Amniotic epithelial cell (primary cell): ENCODE measurements at places on chromosomes 4 and X.

GRCh38 chrX:44945736-44946135, 72.7 kb downstream of the KDM6A start:
- DNase-seq: no peak

- no peak for DNase-seq
Observed at GRCh38 chr4:125091101-125091500, 223.7 kb upstream of the FAT4 start.

GRCh38 chr4:13944095-13944511, 316.6 kb upstream of the BOD1L1 start:
- no peak for DNase-seq

DNA sequence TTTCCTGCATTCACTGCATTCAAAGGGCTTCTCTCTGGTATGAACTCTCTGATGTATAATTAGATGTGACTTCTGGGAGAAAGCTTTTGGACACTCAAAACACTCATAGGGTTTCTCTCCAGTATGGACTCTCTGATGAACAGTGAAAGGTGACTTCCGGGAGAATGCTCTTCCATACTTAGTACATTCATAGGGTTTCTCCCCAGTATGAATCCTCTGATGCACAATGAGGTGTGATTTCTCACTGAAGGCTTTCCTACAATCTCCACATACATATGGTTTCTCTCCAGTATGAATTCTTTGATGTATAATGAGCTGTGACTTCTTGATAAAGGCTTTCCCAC, 12.2 kb downstream of the ZNF630 start:
- no peak for DNase-seq

GRCh38 chrX:110734271-110734670, 61.3 kb downstream of the CHRDL1 start:
- peak; percentile 7 for DNase-seq

GRCh38 chr4:83993774-83994173, 457.9 kb downstream of the GPAT3 start:
- no peak for DNase-seq

DNA sequence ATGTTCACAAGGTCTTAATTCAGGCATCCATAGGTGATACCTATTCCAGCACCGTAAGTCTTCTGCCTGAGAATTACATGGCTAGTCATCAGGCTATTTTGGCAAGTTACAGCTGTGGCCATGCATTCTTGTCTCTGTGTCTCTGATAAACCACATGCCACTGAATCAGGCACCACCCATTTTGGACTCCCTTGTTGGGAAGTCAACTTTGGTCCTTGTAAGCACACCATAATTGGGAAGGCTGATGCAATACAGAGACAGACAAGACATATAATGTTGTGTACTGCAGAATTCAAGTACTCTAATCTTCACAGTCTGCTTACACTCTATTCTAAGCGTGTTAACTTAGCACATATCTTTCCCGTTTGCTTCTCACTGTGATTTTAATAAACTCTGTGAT, 483.7 kb upstream of the FTHL17 start:
- DNase-seq: no peak

DNA sequence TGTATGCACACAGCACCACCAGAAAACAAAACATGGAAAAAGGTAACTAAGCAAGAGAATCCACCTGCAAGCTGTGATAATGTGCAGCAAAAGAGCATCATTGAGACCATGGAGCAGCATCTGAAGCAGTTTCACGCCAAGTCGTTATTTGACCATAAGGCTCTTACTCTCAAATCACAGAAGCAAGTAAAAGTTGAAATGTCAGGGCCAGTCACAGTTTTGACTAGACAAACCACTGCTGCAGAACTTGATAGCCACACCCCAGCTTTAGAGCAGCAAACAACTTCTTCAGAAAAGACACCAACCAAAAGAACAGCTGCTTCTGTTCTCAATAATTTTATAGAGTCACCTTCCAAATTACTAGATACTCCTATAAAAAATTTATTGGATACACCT, 90.2 kb downstream of the TET2 start:
- DNase-seq: no peak

DNA sequence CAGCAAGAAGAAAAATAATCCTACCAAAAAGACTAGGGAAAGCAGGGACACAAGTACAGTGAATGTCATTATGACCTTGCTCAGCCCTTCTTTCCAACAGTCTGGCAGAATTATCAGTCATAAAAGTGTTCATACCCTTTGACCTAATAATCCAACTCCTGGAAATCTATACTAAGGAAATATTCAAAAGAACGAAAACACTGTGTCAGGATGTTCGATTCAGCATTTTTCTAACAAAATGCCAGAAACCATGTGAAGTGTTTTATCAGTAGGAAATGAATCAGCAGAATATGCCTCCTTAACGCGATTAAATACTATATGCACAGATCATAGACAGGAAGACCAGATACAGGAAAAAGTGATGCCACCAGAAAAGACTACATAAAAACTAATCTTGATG, 16.2 kb upstream of the S100G start:
- DNase-seq: peak; percentile 37

GRCh38 chr4:163523791-163524365, 29.4 kb downstream of the TMA16 start:
- no peak for DNase-seq

GRCh38 chr4:27662426-27662825, 801.8 kb downstream of the STIM2 start:
- no peak for DNase-seq

- DNase-seq: peak; percentile 89
Observed at GRCh38 chr4:121217351-121217750, 53.2 kb upstream of the TNIP3 start.
